Naive thymus-derived CD8-positive, alpha-beta T cell (primary cell): ENCODE measurements at places on chromosomes 4 and X.

DNA sequence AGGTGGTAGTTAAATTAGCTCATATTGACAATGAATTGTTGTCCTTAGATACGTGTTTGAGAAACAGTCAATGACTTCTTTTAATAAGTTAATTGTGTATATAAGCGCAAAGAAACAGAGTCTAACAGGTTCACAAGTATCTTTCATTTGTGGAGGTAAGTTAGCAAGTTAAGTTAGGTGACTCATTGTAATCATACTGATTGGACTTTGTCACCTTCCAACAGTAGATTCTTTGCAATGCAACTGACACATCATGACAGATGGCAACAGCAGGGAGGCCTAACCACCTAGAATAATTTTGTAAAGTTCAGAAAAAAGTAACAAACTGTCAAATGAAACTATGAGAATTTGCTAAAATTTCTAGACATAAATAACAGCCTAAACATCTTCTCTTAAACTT is 207.6 kb upstream of the PITX2 start:
- no peak for DNase-seq

- DNase-seq = no peak
These were observed 29.1 kb upstream of the GALNT7 start for GRCh38 chr4:173139561-173139960.

GRCh38 chr4:177937041-177937440 is 494.8 kb upstream of the AGA start:
- DNase-seq = no peak

- no peak for DNase-seq
These were observed 312.9 kb downstream of the NLGN4X start for GRCh38 chrX:5915783-5916182.

- no peak for DNase-seq
These were observed 105.2 kb downstream of the PDE5A start for GRCh38 chr4:119523399-119523798.

DNA sequence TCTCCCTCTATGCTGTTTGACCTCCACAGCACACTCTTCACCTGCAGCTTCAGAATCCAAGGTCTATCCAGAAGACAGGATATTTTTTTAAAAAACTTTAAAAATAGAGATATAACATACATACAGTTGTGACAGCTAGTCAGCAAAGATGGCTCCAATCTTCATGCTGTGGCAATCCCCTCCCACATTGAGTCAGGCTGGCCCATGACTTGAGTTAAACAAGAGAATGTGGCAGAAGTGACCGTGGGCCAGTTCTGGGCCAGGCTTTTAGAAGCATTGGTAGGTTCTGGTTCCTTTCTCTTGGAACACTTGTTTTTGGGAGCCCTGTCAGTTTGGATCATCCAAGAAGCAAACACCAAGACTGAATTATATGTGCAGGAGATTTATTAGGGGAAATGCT is 36.1 kb upstream of the REPS2 start:
- no peak for DNase-seq

DNA sequence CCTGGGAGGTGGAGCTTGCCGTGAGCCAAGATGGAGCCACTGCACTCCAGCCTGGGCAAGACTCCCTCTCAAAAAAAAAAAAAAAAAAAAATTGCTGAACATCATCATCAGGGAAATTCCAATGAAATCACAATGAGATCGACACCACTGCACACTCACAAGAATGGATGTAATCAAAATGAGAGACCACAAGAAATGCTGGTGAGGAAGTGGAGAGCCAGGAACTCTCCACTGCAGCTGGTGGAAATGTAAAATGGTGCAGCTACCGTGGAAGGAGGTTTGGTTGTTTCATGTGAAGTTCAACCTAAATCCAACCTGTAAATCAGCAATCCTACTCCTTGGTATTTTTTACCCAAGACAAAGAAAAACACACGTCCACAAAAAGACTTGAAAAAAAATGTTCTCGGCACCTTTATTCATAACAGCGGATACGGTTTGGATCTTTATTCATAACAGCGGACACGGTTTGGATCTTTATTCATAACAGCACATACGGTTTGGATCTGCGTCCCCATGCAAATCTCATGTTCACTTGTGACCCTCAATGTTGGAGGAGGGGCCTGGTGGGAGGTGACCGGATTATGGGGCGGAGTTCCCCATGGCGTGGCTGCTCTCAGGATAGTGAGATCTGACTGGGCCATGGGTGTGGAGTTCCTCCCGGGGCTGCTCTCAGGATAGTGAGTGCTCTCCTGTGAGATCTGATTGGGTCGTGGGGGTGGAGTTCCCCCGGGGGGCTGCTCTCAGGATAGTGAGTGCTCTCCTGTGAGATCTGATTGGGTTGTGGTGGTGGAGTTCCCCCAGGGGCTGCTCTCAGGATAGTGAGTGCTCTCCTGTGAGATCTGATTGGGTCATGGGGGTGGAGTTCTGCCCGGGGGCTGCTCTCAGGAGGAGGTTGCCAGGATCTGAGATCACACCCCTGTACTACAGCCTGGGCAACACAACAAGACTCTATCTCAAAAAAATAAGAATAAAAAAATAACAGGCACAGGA is 7.7 kb downstream of the GAK start:
- no peak for DNase-seq

DNA sequence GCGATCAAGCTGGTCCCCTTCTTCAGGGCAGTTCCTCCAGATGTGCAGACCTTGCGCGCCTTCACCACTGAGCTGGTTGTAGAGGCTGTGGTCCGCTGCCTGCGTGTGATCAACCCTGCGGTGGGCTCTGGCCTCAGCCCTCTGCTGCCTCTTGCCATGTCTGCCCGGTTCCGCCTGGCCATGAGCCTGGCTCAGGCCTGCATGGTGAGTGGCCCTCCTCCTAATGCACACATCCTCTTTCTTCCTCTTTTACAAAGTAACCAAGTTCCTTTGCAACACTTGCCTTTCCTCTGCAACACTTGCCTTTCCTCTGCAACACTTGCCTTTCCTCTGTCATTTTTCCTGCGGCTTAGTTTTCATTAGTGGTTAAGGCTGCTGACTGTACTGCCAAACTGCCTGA is 1.8 kb downstream of the CCDC22 start:
- DNase-seq = no peak

GRCh38 chr4:38315286-38315685 is 348.7 kb upstream of the KLF3 start:
- no peak for DNase-seq

DNA sequence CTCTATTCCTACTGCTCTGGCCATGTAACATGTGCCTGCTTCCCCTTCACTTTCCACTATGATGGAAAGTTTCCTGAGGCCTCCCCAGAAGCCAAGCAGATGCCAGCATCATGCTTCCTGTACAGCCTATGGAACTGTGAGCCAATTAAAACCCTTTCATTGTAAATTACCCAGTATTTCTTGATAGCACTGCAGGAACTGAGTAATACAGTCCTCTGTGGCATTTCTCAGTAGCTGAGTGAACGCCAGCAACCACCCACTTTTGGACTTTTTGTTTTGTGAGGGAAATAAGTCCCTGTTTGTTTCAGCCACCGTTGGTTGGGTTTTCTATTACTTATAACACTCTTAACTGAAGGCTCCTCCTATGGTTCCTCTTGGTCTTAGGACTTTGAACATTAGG is 104.1 kb downstream of the C4orf51 start:
- no peak for DNase-seq

DNA sequence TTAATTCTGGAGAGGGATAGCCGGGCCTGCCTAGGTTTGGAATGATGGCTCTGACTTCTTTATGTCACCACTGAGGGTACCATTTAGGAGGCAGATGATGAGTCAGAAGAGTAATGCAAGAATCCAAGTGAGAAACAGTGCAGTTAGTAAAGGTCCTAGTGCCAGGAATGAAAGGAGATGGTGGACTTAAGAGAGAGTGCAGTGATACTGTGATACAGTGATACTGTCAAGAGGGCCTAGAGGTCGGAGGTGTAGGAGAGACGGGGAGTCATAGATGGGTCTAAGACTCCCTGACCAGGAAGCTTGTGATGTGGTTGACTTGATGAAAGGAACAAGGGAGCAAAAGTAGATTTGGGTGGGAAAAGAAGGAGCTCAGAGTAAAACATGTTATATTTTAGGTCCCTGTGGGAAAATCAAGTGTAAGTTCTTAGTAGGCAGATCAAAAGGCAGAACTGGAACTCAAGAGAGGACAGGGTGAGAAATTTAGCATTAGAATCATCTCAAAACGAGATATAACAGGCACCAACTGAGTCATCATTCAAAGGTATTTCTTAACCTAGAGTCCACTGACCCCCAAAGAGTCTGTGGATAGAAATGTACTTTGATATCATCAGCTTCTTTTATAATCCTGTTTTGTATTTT is 85.0 kb downstream of the NFKB1 start:
- DNase-seq = no peak

GRCh38 chrX:71667328-71668247 is at the start of gene LOC101059915:
LOC101059915 (plus strand) TSS chrX:71667546.
- no peak for DNase-seq

GRCh38 chr4:27005501-27005900 is 144.9 kb downstream of the STIM2 start:
- DNase-seq = no peak

DNA sequence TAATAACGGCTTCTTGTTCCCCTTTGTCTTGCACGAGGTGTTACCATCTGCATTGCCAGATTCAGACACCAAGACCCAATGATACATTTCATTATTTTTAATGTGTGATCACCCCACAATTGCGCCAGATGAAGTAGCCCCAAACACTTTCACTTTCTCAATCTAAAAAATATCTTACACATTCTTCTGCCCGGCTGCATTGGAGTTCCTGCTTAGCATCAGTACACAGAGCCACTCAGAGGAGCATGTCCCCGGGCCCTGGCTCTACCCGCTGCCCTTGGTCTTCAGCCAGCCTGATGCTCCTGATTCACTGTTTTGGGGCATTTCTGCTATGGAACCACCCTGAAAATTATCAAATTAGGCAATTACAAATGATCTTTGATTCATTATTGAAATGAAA is 66.0 kb upstream of the TENM3 start:
- DNase-seq = no peak

- DNase-seq = no peak
These were observed 152.2 kb downstream of the GRID2 start for GRCh38 chr4:92455951-92456350.

DNA sequence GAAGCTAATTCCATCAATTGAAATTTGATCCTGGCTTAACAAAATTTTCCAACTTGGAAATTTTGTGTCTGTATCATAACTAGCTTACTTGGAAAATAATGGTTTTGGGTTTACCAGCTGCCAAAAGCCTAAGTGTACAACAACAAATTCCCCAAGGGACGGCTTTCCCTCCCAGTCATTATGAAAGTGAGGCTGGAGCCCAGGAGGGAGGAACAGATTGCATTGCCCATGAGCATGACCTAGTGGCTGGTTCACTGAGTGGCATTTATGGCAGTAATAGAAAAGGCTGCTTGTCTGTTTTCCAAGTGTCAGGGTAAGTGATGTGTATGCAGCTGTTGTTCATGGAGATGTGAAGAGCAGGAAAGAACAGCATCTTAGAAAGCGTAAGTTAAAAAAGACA is 70.8 kb upstream of the HHIP start:
- no peak for DNase-seq

- no peak for DNase-seq
These were observed 28.7 kb downstream of the STIM2 start for GRCh38 chr4:26889356-26889755.

DNA sequence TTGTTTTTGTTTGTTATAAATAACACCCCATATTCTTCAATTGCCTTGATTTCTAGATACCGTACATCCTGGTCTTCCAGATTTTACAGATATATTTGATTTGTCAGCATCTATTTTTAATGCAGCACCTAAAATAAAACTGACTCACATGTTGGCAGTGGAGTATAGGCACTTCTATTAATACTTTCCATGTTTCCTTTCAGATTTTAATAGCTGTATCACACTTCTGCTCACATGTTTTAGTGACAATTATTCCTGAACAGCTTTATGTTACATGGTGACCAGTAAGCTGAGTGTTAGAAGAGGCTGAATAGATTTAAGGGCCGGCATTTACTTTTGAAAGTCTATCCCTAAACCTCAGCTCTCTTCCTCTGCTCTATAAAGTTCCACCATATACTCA is 46.1 kb downstream of the C4orf46 start:
- DNase-seq = no peak

DNA sequence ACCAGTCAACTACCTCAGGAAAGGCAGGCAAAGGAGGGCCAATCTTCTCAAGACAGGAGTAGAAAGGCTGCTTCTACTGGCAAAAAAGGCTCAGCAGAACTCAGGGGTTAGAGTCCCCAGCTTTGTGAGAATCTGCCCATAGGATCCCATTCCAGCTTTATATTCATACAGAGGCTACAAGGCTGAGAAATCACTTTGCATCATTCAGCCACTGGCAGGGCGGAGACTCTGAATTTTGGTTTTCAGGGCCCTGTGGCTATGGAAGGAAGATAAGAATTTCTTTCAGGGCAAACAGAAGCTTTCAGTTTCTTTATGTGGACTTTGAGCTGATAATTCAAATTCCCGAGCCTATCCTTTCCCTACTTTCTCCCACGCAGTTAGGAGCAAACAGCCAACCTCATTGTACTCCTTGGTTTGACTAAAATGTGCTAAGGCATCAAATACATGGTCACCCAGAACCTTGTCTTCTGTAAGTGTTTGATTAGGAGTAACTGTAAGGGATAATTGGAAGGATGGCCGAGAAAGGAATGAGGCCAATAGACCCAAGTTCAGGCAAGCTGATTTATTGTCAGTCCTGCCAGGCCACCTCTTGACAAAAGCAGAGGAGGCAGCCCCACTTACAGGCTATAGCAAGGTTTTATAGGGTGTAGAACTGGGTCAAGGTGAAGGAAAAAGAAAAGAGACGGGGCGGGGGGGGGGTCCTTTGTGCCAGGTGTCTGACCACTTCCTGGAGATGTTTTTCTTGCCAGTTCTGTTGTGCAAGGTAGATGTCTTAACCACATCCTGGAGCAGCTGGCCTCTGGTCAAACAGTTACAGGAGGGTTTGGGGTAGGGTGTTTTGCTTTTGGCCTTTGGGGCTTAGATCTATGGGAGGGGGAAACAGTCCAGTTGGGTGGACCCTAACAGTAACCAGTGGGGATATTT is 165.3 kb upstream of the PPP1R2C start:
- DNase-seq = peak; percentile 17

- DNase-seq = no peak
These were observed 298.3 kb downstream of the EVC2 start for GRCh38 chr4:5409972-5410618.

GRCh38 chrX:17377795-17378194 is 2.8 kb downstream of the NHS start:
- no peak for DNase-seq

GRCh38 chrX:137031039-137031438 is 2.8 kb downstream of the GPR101 start:
- no peak for DNase-seq

GRCh38 chr4:108738003-108738706 is 24.7 kb downstream of the ETNPPL start:
- no peak for DNase-seq
